ENCODE measurements at places on chromosomes 1 and 21.

GRCh38 chr21:45283035-45283610, 4.6 kb downstream of the POFUT2 start:
- DNase-seq, result no peak

- no peak for DNase-seq
Measured at GRCh38 chr1:172763057-172763456, 104.2 kb downstream of the FASLG start.

GRCh38 chr1:76125473-76126219, 51.1 kb downstream of the ST6GALNAC3 start:
- DNase-seq, result no peak

DNA sequence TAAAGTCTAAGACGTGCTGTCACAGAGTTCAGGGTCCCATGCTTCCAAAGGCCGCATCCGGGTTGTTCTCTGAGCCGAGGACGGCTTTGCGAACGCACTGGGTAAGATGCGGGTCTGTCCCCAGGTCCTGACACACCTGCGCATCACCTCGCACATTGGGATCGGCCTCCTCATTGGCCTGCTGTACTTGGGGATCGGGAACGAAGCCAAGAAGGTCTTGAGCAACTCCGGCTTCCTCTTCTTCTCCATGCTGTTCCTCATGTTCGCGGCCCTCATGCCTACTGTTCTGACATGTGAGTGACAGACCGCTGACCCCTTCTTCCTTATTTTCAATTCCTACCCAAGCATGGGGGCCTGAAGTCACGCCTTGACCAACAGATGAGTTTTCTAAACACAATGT, 25.3 kb downstream of the TFF3 start:
- DNase-seq, result no peak

DNA sequence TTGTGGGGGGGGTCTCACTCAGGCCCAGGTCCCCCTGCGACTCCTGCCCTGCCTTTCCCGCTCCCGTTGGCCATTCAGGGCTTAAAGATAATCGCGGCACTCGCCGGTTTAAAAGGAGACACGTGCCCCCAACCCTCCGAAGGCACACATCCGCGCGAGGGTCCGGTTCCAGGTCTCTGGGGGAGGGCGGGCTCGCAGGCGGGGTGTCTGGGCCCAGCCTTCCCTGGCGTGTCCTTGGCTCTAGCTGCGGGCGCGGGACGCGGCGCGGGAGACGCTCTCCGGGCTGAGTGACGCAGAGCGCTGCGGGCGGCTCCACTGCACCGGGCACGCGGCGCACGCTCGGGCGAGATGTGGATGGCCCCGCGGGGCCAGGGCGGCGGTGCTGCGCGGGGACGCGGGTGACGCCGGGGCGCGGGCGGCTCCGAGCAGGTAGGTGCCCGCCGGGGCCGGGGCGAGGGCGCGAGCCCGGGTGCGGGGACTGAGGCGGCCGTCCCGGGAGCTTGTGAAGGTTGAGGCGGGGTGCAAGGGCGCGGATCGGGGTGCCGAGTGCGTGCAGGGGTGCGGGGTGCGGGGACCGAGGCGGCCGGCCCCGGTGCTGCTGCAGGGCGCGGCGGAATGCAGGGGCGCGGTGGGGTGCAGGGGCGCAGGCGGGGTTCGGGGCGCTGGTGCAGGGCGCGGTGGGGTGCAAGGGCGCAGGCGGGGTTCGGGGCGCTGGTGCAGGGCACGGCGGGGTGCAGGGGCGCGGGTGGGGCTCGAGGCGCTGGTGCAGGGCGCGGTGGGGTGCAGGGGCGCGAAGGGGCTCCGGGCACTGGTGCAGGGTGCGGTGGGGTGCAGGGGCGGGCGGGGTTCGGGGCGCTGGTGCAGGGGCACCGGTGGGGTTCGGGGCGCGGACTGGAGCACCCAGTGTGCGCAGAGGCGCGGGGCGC, 3.3 kb upstream of the TRPM2 start:
- DNase-seq, result no peak
